Activated T-cell treated with anti-CD3 and anti-CD28 coated beads, Interleukin-2, amount 50 U/mL, for 48 hours (primary cell): ENCODE measurements at places on chromosomes 5 and 9.

GRCh38 chr5:168865968-168866367, 286.8 kb upstream of the PANK3 start:
- DNase-seq = no peak

DNA sequence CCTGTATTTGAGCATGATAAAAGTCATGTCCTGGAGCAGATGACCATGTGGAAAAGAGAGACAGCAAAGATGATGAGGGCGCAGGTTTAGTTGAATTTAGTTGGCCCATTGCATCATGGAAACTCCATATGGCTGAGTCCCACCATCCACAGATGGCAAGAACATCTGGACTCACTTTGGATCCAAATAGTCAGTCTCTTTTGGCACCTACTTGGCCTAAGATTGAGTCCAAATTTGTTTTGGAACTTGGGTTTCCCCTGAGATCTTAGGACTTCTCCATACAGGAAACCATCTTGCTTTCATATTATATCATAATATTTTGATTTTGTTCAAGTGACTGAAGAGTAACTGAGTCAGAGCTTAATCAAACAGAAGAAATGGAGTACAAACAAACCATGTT, 217.5 kb downstream of the DRD1 start:
- no peak for DNase-seq

- DNase-seq = no peak
Measured at GRCh38 chr5:68007451-68007850, 208.1 kb upstream of the PIK3R1 start.

GRCh38 chr5:154384480-154385235, 61.1 kb upstream of the SAP30L start:
- DNase-seq = no peak

GRCh38 chr5:172690258-172691075, 49.4 kb downstream of the NEURL1B start:
- DNase-seq = peak; percentile 28

GRCh38 chr5:85375525-85375924, 990.8 kb upstream of the EDIL3 start:
- DNase-seq = no peak

GRCh38 chr9:109880276-109881169, 100.5 kb downstream of the PALM2AKAP2 start:
- DNase-seq = peak; percentile 50
